ENCODE measurements at places on chromosomes 4 and X.

DNA sequence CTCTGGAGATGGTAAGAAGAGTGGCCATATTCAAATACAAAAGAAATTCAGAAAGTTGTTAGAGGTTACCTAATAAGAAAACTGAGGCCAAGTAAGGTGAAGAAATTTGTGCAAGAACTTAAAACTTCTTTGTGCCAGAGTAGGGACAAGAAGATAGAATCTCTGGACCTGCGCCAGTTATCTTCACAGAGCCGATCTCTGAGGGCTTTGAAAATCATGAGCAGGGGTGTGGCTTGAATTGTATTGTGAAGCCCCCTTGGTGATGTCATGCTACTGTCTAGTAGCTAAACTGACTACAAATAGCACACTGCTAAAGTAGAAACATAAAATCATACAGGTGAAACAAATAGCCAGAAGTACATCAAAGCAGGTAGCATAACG is 184.6 kb downstream of the UGT8 start:
- no peak for DNase-seq

DNA sequence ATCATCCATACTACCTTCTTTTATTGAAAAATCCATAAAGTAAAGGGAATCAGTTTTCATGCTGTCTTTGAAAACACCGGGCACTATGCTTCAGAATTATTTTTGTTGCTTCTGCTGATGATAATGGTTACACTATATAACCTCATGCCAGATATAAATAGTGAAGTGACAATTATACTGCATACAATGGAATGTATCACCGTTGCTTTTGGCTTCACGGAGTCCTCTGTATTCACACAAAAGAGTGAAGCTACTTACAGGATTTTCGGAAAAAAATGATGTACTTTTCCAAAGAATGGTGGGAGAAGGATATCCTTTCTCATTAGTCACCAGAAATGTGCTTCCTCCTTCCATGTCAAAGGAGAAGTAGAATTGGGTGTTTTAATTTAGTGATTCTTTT is 159.1 kb upstream of the PITX2 start:
- DNase-seq: no peak

- no peak for DNase-seq
Measured at GRCh38 chr4:108458681-108459080, 161.7 kb upstream of the RPL34 start.

- DNase-seq: no peak
Measured at GRCh38 chr4:115515772-115516171, 402.4 kb upstream of the NDST4 start.

GRCh38 chr4:28269426-28269825 is 1408.8 kb downstream of the STIM2 start:
- DNase-seq: no peak

- no peak for DNase-seq
Measured at GRCh38 chrX:3142259-3143042, 101.2 kb downstream of the ARSF start.

- DNase-seq: no peak
Measured at GRCh38 chr4:110869862-110870572, 247.1 kb upstream of the PITX2 start.

DNA sequence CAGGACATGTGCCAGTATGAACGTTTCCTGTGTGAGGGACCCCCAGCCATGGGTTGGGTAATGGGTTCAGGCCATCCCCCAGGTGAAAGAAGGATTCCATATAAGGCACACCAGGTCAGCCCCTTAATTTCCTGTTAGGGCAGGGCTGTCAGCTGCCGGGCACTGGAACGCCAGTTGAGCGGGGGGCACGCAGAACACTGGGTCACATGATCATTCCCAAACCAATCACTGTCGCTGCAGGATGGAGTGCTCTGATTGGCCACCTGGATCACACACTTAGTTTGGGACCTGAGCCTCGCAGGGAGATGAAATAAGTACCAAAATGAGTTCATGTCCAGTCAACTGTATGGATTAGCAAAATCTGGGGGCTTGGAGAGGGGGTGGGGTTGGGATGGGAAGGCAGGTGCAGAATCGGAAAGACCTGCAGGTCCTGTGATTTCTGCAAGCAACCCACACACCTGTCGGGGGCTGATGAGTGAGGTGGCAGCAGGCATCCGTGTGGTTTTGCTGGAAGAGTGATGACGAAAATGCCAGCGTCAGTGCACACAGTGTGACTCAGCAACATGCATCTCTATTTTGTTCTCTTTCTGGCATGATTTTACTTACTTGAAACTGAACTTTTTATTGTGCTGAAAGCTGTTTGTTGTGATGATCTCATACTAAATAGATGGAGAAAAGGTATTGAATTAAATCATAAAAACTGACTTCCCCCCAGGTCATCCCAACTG is 32.2 kb downstream of the RNF212 start:
- DNase-seq: peak; percentile 30

GRCh38 chr4:177131736-177132135 is 177.9 kb upstream of the NEIL3 start:
- DNase-seq: no peak

DNA sequence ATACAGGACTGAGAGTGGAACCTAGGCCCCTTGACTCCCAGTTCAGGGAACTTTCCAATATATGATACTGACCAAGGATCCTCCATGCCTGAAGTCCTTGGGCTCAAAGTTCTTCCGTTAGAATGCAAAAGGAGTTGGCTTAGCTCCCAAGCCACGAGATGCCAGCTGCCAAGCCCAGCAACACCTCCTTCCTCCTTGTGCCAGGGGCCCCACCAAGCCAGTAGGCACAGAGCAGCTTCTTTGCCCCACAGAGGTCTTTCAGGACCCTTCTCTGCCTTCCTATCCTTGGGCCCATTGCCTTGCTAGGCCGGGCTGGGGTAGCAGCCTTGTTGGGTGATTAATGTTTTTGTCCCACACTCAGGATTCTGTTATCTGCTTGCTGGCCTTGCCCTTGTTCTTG is 105.6 kb downstream of the EFNB1 start:
- DNase-seq: peak; percentile 26

GRCh38 chr4:38823766-38824165 is 19.2 kb upstream of the TLR1 start:
- no peak for DNase-seq
